Stimulated activated CD4-positive, alpha-beta T cell treated with anti-CD3 and anti-CD28 coated beads, Interleukin-4, amount 100 ng/mL, for 1 hour (primary cell): ENCODE measurements at places on chromosomes 16 and 17.

DNA sequence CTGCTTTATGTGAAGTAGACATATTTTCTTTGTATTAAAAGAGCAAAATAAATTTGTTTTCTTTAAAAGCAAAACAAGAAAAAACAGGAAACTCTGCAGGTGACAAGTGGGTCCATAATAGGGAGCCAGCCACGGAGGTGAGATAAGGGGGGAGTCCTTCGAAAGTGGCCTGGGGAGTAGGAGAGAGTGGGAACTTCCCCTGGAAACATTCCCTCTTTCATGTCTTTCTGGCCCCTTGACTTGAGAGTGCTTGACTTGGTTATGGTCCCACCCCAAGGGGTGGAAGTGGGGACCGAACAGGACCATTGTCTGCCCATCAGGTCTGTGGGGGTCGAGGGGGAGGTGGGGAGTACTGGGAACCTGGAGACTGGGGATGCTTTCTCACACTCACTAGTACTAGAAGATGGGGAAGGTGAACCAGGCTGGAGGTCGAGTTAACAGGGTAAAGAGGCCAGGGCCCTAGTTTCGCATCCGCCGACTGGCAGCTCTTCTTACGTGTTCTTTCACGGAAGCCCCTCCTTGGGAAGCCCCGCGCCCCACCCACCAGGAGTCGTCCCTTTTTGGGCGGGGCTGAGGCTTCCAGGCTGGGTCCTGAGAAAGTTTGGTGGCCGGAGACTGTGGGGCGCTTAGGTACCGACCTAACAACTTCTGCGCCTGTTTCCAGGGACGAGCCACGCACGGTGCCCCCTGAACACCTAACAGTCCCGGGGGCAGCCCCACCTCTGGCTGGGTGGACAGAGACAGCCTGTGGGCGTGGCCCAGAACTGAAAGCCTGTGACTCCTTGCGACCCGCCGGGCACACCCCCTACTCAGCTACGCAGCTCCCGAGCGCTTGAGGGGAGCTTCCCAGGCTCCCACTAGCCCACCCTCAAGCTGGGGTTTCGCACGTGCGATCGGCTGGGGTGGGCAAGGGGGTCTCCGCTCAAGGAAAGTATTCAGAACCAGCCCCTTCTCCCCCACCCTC lies 790 bp downstream of the TRADD start:
- peak; percentile 76 for DNase-seq

- no peak for DNase-seq
Observed at GRCh38 chr16:88798772-88799455, 4.7 kb upstream of the CDT1 start.

- no peak for DNase-seq
Observed at GRCh38 chr16:67391424-67392300, 1.6 kb downstream of the TPPP3 start.

GRCh38 chr17:5780476-5780875 lies 196.2 kb upstream of the NLRP1 start:
- no peak for DNase-seq

DNA sequence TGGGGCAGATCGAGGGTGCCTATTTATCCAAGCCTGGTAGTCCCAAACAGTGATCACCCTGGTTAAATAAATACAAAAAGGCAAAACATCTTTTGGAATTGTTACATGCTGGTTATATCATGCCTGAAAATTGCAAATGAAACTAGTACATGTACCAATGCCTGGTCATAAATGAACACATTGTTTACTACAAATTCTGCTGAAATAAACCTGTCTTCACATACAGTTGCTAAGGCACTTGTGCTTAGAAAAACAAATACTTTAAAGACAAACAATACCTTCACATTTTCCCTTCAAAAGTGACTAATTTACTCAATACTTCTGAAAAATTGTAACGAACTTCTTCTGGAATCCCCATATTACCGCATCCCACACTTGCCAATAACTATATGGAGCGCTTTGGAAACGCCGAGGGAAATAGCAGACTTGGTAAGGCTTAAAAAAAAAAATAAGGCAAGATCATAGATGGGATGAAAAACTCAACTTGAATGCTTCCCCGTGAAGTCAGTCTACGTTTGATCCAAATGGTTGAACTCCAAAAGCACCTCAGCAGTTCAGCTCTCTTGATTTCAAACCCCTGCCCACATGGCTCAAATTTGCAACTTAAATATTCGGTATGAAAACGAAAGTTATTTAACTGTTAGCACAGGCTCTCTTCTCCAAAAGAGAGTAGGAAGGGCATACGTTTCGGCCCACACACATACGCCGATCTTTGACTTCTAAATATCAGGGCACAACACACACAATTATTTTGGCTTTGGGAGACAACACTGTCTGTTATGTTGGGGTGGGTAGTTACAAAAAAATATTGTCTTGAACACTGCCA lies 264.5 kb downstream of the NTN1 start:
- no peak for DNase-seq

DNA sequence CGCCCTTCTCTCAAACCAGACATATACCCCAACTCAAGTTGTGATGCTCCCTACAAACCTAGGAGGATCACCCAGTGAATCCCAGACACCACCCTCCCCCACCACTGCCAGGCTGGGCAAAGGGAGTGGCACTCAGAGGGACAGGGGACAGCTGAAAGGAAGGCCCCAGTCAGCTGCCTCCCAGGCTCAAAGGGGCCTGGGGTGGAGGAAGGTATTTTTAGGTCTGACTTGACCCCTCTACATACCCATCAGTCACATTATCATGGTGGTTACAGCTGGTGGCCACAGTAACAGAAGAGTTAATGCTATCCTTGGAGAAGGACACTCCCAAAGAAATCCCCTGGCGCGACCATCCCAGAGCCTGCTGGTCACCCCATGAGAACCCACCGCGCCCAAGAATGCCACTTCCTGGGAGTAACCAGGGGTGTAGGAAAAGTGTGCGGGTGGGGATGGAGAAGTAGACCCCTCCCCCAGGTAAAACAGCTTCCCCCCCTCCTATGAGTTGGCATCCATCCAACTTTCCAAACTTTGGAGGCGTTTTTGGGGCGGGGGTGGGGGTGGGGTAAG lies 1.1 kb downstream of the CACNB1 start:
- no peak for DNase-seq

DNA sequence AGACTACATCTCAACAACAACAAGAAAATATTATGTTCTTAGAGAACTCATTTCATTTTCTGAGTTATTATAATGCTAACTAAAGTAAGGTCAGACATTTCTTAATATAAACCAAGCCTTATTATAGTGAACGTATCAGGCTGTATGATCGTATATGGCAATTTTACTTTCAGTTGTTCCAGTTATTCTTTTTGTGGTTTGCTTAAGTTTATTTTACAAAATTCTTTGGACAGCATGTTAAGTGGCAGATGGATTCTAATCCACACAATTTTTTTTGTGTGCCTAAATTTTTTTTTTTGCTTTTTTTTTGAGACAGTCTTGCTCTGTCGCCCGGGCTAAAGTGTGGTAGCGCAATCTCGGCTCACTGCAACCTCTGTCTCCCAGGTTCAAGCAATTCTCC lies 59.0 kb downstream of the VMP1 start:
- DNase-seq: no peak

DNA sequence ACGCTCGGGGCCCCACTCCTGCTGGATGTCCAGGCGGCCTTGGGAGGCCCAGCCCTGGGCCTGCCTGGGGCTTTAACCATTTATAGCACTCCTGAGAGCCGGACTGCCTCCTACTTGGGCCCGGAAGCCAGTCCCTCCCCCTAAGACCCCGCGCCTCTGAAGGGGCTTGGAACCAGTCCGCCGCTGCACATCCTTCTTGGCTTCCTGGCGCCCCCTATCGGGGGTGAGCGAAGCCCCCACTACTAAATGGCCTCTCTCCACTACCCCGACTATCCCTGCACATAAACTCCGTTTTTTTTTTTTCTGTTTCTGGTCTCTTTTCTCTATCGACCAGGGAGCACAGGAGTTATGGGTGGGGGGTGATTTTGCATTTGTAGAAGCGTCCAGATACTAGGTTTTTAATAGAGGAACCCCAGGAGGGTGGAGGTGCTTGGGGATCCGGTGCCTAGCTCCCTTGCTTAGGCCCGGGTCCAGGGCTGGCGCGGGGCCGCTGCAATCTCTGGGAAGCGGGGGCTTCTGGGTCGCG lies 633 bp upstream of the NOL3 start:
- no peak for DNase-seq

DNA sequence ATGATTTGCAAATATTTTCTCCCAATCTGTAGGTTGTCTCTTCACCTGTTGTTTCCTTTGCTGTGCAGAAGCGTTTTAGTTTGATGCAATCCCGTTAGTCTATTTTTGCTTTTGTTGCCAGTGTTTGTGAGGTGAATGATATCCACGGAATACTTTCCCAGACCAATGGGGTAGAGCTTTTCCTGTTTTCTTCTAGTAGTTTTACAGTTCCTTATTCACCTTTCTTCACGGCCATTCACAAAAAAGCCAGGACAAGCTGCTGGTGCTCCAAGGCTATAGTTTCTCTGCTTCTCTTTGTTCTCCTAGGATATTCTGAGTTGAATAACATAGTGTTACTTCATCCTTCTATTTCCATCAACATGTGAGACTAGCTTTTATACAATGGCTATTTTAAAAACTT lies 98.7 kb downstream of the UTP18 start:
- no peak for DNase-seq

DNA sequence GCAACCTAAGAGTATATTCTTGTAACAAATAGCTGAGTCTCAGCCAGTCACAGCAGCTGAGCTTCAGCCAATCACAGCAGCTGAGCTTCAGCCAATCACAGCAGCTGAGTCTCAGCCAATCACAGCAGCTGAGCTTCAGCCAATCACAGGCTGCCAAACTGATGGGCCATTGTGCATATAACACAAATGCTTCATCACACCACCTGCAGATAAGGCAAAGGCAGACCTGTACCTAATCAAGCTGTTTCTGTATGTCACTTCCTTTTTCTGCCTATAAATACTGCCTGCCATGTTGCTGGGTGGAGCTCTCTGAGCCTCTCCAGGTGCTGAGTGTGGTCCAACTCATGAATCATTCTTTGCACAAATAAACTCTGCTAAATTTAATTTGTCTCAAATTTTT lies 19.9 kb downstream of the MYH13 start:
- no peak for DNase-seq

DNA sequence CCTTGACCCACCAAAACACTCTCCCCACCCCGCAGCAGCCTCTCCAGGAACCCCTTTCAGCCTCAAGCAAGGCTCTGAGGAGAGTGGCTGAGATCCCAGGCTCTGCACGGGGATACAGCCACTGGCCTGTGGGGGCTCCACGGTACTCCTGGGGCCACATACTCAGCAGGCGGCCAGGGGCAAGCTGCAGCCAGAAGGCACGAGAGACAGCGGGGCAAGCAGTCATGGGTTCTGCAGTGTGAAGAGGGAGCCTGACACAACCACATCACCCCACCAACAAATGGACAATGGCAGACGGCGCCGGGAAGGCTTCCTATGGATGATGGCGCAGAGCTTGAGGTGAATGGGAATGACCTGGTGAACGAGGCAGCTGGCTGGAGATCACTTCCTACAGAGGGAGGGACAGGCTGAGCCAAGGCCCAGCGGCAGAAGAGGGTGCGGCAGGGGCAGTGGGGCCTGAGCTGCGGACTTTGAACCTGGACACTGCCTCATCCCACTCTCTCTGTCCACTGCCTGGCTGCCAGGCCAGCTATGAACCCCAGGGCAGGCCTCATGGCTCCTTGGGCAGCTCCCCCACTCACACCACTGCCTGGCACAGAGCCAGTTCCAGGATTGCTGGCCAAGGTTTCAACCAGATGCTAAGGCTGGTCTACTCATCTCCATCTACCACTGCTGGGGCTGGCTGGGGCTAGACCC lies 10.8 kb upstream of the BCAR1 start:
- no peak for DNase-seq

DNA sequence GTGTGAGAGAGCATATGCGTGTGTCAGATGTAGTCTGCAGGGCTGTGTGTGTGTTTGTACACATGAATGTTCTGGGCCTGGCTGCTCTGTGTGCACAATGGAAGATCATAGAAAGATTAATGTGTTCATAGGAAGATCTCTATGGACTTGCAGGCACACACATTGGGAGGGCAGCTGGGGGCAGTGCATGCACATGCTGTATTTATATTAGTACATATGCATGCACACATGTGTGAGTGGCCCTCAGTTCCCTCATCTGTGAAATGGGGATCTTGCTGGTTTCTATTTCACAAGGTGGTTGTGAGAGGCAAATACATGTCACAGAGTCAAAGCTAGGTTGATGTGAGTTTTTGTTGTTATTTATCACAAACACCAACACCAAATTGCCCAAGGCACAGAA lies 2.1 kb downstream of the CA7 start:
- DNase-seq: no peak

DNA sequence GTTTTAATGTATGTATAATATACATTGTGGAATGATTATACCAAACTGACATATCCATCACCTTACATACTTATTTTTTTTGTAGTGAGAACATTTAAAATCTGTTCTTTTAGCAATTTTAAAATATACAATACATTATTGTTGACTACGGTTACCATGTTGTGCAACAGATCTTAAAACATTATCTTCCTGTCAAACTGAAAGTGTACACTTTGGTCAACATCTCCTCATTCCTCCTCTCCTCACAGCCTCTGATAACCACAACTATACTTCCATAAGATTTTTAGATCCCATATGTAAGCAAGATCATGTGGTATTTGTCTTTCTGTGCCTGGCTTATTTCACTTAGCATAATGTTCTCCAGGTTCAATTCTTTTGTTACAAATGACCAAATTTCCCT lies 7.5 kb upstream of the DNAJA2 start:
- no peak for DNase-seq

- DNase-seq: no peak
Observed at GRCh38 chr16:85153656-85154091, 41.4 kb upstream of the CIBAR2 start.

GRCh38 chr17:18117533-18117932 lies 9.0 kb downstream of the MYO15A start:
- DNase-seq: no peak

GRCh38 chr16:81424771-81425170 lies 19.8 kb upstream of the CMIP start:
- DNase-seq: no peak
